ENCODE measurements at places on chromosomes 13 and 19.

GRCh38 chr13:107865643-107866031 lies 349.7 kb downstream of the LIG4 start:
- no peak for DNase-seq

GRCh38 chr19:7072541-7072940 lies 3.0 kb downstream of the ZNF557 start:
- no peak for DNase-seq

DNA sequence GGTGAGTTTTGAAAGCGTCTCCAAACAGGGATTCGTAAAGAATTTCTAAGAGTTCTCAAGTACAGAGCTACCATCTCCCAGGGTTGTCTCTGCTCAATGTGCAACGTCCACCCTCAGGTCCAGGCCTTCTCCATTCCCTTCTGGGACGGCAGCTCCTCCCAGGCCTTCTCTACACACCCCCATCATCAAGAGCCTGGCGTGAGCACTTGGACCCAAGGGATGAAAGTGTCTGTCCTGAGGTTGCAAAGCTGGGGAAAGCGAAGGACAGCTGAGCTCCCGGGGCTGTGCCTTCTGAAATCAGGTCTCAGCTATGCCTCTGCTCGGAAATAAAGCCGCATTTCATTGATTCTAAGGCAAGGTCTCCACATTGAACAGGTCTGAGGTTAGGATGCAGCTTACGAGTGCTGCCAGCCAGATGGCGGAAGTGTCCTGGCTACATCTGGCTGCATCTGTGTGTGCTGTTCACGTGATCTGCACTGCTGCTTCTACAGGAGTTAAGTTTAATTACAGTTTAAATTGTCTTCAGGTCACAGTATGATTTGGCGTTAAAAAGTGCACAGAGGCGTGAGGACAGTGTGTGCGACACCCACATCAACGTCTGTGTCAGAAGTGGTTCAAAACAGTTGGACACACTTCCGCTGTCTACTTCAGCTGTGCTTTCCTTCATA lies 27.0 kb upstream of the MIER2 start:
- peak; percentile 17 for DNase-seq

DNA sequence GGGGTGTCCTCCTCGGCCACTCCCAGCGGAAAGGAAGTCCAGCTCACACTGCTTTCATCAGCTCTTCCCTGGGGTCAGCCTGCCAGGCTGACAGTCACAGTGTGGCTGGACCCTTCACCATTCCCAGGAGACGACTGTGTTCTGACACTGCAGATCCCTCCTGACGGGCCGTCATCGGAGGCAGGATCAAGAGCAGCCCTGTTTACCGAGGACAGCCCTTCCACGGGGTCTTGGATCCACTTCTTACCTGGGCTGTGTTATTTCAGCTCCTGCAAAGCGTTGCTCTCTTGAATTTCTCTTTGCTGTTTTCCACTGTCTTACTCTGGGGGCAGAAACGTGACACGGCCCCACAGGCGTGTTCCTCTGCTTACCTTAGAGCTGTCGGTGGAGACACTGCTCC lies 149.9 kb upstream of the SOX1 start:
- no peak for DNase-seq

DNA sequence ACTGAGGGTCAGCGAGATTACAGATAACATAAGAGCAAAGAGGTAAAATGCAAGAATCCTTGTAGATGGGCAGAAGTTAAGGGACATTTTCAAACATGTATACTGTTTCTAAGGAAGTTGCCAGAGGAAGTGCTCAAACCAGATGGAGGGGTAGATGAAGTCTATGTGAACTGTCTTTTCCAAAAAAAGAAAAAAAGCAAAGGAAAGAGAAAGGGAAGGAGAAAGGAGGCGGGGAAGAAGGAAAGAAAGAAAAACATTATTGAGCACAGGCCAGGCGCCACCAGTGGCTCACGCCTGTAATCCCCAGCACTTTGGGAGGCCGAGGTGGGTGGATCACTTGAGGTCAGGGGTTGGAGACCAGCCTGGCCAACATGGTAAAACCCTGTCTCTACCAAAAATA lies 5.3 kb downstream of the DMAC2 start:
- DNase-seq, result peak; percentile 10

- DNase-seq, result no peak
These were observed 10.3 kb upstream of the IL4I1 start for GRCh38 chr19:49906879-49907564.

- no peak for DNase-seq
These were observed 16.2 kb downstream of the ITPKC start for GRCh38 chr19:40733149-40733548.

GRCh38 chr19:50723735-50724521 lies 764 bp downstream of the CLEC11A start:
- no peak for DNase-seq
